ENCODE measurements at places on chromosomes 6 and 20. TPM values are rescaled to one million over a fixed set of nuclear protein-coding genes. Genes with fewer than 3 reads are reported as not detected.

LPA gene
- not detected for polyA plus RNA-seq

CTAGE9 gene
- polyA plus RNA-seq = not detected

CNBD2 gene
- not detected for polyA plus RNA-seq

PLAGL1 gene
- 11.6 TPM for polyA plus RNA-seq

HNF4A gene
- polyA plus RNA-seq = not detected

HLA-DMA gene
- 6.9 TPM for polyA plus RNA-seq

SPEF1 gene
- 1.2 TPM for polyA plus RNA-seq

DNA sequence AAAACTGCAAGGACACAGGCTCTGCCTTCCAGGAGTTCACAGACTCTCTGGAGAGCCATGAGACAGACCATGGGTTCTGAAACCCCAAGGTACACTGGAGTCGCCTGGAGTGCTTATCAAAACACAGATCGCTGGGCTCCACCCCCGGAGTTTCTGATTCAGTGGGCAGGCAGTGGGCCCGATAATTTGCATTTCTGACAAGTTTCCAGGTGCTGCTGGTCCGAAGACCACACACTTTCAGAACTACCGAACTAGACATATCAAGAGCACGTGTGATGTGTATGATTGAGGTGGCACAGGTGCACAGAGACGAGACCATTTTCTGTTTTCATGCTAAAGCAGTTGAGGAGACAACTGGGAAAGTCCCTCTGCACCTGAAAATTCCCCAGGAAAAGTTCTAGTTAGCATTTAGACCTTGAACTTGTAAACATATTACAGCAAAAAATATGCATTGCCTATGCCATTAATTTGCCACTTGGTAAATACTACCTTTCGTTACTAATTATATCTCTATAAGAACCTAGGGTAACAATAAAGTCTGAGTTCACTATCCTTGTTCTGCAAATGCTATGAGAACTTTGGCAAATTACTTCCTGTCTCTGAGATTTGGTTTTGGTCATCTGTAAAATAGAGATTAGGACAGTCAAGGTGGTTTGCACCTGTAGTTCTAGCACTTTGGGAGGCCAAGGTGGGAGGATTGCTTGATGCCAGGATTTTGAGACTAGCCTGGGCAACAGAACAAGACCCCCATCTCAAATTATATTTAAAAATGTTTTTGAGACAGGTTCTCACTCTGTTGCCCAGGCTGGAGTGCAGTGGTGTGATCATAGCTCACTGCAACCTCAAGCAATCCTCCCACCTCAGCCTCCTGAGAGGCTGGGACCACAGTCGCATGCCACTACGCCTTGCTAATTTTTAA lies 14.3 kb upstream of the PIM1 start:
- no peak for DNase-seq

GRCh38 chr6:139416146-139416545 lies 41.7 kb upstream of the CITED2 start:
- DNase-seq = no peak

DNA sequence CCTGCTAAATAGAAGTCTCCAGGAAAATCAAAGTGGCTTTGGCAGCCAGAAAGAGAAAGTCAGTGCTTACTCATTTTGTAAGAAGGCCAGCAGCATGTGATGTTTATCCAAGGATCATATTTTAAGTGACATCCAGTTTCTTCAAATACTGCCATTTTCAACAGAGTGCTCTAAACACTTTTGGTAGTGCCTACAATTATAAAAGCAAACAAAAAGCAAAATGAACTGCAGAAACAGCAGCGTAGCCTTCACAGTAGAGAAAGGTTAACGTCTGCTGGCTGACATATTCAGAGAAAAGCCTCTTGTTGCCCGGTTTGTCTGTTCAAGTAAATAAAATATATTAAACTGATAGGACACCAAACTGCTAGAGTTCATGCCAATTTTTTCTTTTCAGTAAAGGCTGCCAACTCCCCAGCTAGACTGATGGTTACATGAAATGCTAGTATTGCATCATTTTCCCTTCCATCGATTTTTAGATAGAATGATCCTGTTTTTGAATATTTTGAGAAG lies 705.7 kb upstream of the SLC35B3 start:
- no peak for DNase-seq

DNA sequence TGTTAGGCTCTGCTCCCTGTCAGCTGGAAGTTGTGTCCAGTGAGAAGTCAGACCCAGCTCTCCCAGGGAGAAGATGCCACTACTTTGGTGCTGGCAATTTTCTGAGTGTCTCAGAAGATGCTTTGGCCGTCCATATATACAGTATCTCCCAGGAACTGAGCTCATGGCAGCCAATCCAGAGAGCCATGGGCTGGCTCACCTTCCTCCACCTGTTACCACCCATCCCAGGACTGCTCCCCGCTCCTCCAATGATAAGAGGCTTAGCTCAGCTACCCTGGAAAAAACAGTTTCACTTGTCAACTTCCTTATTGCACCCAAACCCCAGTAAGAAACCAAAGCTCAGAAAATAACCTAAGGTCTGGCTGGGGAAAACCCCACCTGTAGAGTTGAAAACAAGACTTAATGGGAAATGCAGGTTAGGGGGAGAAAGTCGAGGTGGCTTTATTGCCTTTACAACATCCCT lies at the start of gene BNIP5:
TSS of gene BNIP5 (minus strand) at position 110 of the 463 bp plus-strand sequence. CDS start 6,198 bp downstream, outside the sequence.
- DNase-seq = no peak

DNA sequence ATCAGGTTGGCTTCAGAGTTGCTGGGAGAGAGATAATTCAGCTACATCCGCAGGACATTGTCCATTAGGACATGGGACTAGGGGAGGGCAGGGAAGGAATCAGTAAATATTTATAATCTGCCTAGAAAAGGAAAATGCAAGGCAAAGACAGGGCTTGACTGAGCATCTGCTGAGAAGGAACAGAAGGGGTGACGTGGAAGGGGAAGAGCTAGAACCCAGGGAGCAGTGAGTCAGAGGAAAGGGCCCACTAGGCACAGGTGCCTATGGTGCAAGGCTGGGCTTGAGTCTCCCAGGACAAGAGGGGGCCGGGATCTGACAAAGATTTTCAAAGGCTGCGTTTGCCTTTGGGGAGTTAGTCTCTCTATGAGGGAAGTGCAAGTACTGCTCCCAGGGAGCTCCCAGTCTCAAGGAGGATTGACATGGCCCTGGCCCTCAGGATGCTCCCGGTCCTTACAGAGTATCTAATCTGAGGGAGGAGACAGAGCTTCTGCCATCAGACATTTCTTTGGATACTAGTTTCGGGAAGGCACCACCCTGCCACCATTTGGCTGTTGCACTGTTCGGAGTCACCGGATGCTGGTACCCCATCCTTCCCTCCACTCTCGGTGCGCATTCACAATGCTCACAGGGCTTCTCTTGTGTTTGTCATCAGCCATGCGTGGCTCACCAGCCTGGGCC lies 21.9 kb downstream of the VEGFA start:
- DNase-seq = no peak

DNA sequence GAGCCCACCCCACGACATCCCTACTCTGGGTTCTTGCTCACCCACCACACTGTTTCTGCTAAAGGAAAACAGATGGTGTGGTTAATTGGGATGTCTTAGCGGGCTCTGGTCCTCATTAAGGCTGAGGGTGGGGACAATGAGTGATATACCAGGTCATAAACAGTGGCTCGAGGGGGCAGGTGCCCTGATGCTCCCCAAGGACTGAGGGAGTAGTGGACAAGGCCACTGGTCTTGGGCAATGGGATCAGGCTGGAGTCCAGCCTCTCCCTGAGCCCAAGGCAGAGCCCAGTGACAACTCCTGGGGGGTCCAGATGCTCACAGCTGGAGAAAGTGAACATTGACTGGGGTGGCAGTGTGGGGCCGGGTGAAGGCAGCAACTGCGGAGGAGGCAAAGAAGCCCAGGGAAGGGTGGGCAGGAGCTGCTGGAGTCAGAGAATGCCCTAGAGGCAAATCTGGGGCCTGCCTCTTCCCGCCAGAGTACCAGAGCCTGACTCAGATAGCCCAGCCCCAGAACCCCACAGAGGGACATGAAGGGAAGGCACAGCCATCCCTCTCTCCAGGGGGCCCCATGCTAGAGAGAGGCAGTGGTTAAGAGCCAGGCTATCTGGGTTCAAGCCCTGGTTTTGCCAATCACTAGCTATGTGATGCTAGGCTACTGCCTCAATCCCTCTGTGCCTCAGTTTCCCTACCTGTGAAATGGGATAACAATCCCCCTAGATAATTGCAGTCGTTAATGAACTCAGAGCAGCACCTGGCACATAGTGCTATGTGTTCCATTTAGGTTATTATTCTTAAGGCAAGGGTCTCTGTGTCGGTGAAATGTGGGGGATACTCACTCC lies 72.3 kb downstream of the MRPL14 start:
- no peak for DNase-seq

DNA sequence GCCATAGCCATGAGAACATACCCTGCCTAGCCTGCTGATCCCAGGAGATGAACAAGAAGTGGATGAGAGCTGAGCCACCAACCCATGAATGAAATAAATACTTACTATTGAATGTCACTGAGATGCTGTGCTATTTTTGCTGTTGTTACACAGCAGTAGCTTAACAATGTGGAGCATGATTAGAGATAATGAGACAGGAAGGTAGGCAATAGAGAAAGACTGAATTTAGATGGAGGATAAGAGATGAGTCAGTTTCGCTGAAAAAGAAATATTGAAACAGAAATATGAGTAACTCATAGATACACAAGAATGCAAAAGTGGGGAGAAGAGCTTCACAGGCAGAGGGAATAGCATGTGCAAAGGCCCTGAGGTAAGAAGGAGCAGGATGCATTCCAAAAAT lies 94.9 kb upstream of the TOP1 start:
- DNase-seq = no peak

DNA sequence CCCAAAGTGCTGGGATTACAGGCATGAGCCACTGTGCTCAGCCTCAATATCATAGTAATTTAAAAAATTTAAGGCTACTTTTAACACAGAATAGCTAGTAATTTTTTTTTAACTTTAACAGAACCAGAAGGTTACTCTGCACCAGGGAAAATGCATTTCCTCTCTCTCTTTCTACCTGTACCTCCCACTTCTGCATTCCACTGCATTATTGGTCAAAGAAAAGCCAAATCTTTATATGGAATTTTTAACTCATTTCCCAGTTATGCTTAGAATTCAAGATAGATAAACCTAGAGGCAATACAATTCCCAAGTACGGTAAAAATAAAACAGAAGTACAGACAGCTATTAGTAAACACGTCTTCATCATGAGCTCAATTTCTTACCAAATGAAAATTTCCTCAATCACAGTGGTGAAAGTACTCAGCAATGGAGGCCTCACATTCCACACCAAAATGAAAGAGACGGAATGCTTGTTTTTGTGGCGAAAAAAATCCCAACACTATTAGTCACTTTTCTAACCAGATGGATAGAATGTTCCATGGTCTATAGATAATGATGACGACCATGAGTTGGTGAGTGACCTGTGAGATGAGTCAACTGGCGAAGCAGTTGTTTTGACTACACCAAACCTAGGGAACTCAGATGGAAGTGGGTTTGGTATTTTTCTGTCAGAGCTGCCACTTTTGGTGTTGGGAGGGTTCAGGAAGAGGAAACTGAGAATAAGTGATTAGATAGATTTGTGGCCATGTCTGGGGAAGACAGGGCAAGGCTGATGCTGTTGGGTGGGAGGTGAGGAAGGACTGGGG lies 104.7 kb upstream of the SGK1 start:
- no peak for DNase-seq

DNA sequence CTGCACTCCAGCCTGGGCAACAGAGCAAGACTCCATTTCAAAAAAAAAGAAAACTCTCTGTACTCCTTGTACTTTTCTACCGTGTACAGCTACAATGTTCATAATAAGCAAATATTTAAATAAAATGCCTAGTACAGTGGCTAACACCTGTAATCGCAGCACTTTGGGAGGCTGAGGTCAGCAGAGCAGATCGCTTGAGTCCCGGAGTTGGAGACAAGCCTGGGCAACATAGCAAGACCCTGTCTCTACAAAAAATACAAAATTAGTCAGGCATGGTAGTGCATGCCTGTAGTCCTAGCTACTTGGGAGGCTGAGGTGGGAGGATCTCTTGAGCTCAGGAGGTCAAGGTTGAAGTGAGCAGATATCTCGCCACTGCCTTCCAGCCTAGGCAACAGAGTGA lies 5.7 kb downstream of the NAPB start:
- DNase-seq = no peak

GRCh38 chr6:149385998-149386646 lies 13.9 kb upstream of the SUMO4 start:
- no peak for DNase-seq

DNA sequence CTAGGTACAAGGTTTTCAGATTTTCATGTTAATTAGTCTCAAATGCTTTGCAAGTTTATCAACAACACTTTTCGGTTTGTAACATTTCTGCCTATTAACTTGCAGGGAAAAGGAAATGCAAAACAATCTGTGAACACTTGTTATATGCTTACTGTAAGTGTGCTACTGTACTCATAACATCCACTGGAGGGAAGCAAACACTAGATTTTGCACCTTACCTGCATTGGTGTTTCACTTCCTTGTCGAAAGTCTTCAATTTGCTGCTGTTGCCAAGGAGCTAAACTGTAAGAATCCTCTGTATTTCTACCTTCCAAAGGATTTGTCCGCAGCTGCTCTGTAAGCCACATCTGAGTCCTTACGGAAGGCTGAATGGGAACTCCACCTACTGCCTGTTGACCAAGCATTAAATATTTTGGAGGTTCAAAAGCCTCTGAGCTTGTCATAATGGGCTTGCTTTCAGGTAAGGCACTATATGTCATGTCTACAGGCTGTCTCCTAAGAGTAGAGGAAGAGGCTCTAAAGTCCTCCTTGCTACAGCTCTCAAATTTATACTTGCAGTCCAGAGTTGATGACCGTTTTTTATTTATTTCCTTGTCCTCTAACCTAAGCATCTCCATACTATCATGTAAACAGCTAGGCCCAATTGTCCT lies 17.3 kb downstream of the PLN start:
- no peak for DNase-seq

DNA sequence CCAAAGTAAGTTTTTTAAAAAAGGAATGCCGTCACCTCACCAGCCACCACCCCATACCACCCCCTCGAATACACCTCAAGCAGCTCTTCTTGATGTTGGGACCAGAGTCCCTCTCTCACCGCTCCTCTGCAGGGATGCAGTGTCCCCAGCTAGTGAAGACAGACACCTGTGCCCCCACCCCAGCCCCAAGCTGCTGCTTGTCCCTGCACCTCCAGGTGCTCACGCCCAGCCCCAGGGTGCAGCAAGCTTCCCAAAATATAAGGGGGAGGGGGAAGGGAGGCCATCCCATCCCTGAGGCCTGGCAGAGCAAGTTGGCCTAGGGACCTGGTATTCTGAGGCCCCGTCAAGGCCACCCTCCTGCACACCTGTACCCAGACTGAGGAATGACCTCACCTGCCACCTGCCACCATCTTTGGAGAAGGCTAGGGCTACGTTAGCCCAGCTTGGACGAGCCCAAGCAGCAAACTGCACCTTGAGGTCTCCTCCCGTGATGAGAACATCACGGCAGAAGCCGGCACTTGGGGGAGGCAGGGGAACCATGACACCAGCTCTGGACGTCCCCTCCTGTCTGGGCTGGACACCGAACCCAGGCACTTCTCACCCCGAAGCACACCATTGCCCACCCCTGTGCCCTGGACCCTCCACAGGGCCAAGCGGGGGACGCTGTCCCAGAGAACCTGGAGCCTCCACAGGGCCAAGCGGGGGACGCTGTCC lies 25.9 kb downstream of the YTHDF1 start:
- no peak for DNase-seq

- no peak for DNase-seq
Measured at GRCh38 chr20:41989935-41990635, 371.9 kb upstream of the CHD6 start.

- DNase-seq = peak; percentile 56
Measured at GRCh38 chr6:1917626-1918371, 308.1 kb downstream of the FOXC1 start.

GRCh38 chr6:14664112-14664601 lies 546.6 kb downstream of the CD83 start:
- no peak for DNase-seq

GRCh38 chr6:111866857-111867256 lies 6.4 kb downstream of the FYN start:
- no peak for DNase-seq

GRCh38 chr6:41546475-41546865 lies 289 bp downstream of the FOXP4 start:
- no peak for DNase-seq
